ENCODE measurements at places on chromosomes 16 and 17. TPM values are rescaled to one million over a fixed set of nuclear protein-coding genes. Genes with fewer than 3 reads are reported as not detected.

DNA sequence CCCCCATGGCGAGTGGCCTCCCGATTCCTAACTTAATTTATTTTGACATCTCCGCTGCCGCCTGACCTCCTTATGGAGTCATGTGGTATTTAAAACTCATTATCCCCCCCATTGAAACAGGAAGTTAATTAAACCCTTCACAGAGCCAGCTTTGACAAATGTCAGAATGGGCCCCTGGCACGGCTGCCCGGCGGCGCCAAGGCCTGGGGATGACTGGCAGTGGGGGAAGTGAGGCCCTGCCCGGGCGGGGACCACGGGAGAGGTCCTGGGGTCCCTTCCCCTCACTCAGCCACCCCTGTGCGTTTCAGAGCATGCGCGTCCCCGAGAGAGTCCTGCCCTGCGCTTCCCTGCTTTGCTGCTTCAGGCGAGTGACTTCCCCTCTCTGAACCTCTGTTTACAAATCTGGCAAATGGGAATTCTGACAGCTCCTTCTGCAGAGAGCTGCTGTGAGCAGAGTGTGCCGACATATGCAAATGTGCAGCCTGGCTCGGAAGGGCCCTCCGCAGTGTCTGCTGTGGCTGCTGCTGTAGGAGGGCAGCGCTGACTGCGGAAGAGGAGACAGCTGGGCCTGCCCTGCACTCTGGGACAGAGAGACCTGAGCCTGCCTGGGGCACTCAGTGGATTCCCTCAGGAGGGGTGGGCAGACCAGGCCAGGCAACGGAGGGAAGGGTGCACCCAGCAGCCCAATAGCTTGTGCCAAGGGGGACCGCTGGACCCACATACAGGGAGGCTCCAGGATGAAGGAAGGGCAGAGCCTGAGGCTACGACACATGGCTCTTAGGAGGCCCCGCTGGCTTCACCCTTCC lies 4.4 kb upstream of the ZFPM1 start:
- H3K27me3 ChIP-seq, result no peaks in the 10 kb centered on the region
- H3K36me3 ChIP-seq, result no peaks in the 10 kb centered on the region
- peaks cover 6% of the 10 kb centered on the region for H3K4me1 ChIP-seq

DNA sequence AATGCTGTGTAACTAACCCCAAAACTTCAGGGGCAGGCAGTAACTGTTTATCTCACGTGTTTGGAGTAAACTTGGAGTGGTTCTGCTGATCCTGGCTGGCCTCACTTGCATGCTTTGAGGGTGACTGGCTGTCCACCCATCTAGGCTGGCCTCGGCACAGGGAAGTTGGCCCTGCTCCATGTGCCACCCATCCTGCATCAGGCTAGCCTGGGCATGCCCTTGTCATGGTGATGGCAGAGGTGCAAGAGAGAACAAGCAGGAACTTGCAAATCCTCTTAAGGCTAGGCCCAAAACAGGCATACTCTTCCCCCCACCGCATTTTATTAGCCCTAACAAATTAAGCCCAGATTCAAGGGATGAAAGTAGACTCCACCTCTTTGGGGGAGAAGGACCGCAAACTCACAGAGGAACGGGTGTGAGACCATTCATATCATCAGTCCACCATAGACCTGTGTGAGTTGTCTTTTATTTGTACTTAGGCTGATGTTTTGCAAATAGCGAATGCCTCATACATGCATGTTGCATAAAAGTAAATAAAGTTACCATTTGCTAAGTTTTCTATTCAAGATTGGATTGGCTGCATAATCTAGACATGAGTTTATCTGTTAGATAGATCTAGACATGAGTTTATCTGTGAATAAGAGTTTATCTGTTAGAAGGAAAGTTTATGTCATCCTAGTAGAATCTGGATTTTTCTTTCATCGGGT lies 221.0 kb downstream of the CCDC182 start:
- no peaks in the 10 kb centered on the region for H3K27me3 ChIP-seq
- peak; percentile 73 for DNase-seq
- peak overlapping the region; percentile 6 for H3K27ac ChIP-seq
- peaks cover 12% of the 10 kb centered on the region for H3K4me1 ChIP-seq

DNA sequence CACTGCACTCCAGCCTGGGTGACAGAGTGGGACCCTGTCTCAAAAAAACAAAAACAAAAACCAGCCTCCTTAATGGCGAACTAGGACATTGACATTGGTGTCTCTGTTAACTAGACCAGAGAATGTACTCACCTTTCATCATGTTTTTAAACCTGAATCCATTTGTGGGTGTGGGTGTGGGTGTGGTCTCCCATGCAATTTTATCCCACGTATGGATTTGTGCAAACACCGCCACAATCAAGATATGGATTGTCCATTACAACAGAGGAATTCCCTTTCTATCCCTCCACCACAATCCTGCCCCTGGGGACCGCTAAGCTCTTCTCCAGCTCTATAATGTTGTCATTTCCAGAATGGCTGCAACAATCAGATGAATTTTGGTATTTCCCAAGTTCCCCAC lies 49.9 kb downstream of the DNAH17 start:
- no peak overlapping the region for H3K4me3 ChIP-seq
- no peaks in the 10 kb centered on the region for H3K27me3 ChIP-seq
- DNase-seq, result no peak
- no peaks in the 10 kb centered on the region for H3K36me3 ChIP-seq
- no peak overlapping the region for H3K27ac ChIP-seq

DNA sequence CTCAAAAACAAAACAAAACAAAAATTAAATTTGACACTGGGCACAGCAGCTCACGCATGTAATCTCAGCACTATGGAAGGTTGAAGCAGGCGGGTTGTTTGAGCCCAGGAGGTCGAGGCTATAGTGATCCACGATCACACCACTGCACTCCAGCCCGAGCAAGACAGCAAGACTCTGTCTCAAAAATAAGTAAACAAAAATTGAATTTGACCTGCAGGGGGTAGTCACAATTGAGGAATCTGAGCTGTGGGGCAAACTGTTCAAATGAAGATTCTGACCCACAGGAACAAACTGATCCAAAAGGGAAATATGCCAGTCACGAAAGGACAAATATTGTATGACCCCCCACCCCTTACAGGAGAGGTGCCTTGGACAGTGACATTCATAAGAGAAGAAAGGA lies 29.8 kb downstream of the ANKRD11 start:
- no peak overlapping the region for H3K4me3 ChIP-seq
- no peak overlapping the region for H3K27ac ChIP-seq
- H3K36me3 ChIP-seq, result no peaks in the 10 kb centered on the region
- no peaks in the 10 kb centered on the region for H3K27me3 ChIP-seq
- peaks cover 6% of the 10 kb centered on the region for H3K4me1 ChIP-seq
- no peak for DNase-seq

GRCh38 chr17:67248291-67248690 lies 3.3 kb upstream of the HELZ start:
- no peaks in the 10 kb centered on the region for H3K36me3 ChIP-seq
- H3K27ac ChIP-seq, result no peak overlapping the region
- H3K27me3 ChIP-seq, result no peaks in the 10 kb centered on the region
- DNase-seq, result no peak
- peaks cover 22% of the 10 kb centered on the region for H3K4me1 ChIP-seq
- no peak overlapping the region for H3K4me3 ChIP-seq

The PPP1R27 gene
- total RNA-seq, result not detected

DNA sequence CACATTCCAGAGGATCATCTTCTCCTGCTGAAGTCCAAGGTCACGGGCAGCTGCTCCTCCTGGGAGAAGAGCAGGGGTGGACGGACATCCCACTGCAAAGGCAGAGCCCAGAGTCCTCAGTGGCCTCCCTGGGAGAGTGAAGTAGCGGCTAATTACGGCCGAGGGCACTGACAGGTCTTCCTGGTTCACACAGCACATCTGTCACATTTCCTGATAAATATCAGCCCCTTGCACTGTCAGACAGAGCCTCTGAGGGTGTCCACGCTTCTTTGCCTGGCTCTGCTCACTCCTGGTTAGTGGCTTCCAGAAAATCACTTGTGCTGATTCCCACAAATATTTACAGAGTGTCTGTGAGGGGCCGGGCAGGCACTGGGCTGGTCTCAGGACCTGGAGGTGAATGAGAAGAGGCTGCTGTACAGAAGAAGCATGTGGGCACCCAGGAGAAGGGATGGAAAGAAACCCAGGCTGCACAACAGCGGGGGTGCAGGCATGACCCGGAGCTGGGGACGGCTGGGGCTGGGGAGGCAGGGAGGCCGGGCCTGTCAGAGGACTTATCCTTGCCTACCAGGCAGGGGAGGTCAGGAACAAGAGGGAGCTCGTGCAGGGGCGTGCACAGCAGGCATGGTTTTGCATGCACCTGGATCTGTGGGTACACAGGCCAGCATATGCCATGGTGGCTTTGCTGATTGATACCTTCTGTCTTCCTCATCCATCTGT lies 258.2 kb upstream of the TNRC6C start:
- DNase-seq, result no peak
- H3K27ac ChIP-seq, result no peak overlapping the region
- H3K4me3 ChIP-seq, result no peak overlapping the region
- H3K27me3 ChIP-seq, result peaks cover 25% of the 10 kb centered on the region
- no peaks in the 10 kb centered on the region for H3K4me1 ChIP-seq

The FNDC8 gene
- total RNA-seq, result not detected

GRCh38 chr17:16492613-16493530 lies 879 bp upstream of the LRRC75A start:
- H3K4me3 ChIP-seq, result peak overlapping the region; percentile 58
- H3K27ac ChIP-seq, result no peak overlapping the region
- H3K36me3 ChIP-seq, result no peaks in the 10 kb centered on the region
- H3K4me1 ChIP-seq, result peaks cover 10% of the 10 kb centered on the region
- no peak for DNase-seq

GRCh38 chr17:57810721-57811637 lies 38.9 kb downstream of the MRPS23 start:
- H3K36me3 ChIP-seq, result no peaks in the 10 kb centered on the region
- H3K4me3 ChIP-seq, result peak overlapping the region; percentile 25
- H3K4me1 ChIP-seq, result peaks cover 16% of the 10 kb centered on the region
- peak overlapping the region; percentile 51 for H3K27ac ChIP-seq
- H3K27me3 ChIP-seq, result no peaks in the 10 kb centered on the region

The CHAD gene
- not detected for total RNA-seq

The KRT20 gene
- not detected for total RNA-seq

The IRF8 gene
- total RNA-seq, result 43.1 TPM

- no peaks in the 10 kb centered on the region for H3K4me1 ChIP-seq
- H3K27ac ChIP-seq, result no peak overlapping the region
- H3K27me3 ChIP-seq, result no peaks in the 10 kb centered on the region
- H3K4me3 ChIP-seq, result no peak overlapping the region
- DNase-seq, result no peak
Observed at GRCh38 chr16:72751076-72751475, 296.9 kb downstream of the ZFHX3 start.

Measured in upper lobe of right lung (tissue), 1 donor.